K562 (cell line): ENCODE measurements at places on chromosomes 3 and 15.
A peak's percentile ranks its signal among the peaks of the same experiment; 100 is the strongest.

- DNase-seq = no peak
These were observed 93.6 kb downstream of the PLCL2 start for GRCh38 chr3:16978234-16978920.

GRCh38 chr15:57948351-57949289 lies 116.9 kb downstream of the ALDH1A2 start:
- DNase-seq = no peak

DNA sequence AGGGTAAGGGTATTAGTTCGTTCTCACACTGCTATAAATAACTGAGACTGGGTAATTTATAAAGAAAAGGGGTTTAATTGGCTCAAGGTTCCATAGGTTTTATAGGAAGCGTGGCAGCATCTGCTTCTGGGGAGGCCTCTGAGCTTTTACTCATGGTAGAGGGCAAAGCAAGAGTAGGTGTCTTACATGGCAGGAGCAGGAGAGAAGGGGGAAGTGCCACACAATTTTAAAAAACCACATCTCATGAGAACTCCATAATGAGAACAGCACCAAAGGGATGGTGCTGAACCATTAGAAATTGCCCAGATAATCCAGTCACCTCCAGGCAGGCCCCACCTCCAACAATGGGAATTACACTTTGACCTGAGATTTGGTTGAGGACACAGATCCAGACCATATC lies 12.2 kb downstream of the RNF111 start:
- no peak for DNase-seq

DNA sequence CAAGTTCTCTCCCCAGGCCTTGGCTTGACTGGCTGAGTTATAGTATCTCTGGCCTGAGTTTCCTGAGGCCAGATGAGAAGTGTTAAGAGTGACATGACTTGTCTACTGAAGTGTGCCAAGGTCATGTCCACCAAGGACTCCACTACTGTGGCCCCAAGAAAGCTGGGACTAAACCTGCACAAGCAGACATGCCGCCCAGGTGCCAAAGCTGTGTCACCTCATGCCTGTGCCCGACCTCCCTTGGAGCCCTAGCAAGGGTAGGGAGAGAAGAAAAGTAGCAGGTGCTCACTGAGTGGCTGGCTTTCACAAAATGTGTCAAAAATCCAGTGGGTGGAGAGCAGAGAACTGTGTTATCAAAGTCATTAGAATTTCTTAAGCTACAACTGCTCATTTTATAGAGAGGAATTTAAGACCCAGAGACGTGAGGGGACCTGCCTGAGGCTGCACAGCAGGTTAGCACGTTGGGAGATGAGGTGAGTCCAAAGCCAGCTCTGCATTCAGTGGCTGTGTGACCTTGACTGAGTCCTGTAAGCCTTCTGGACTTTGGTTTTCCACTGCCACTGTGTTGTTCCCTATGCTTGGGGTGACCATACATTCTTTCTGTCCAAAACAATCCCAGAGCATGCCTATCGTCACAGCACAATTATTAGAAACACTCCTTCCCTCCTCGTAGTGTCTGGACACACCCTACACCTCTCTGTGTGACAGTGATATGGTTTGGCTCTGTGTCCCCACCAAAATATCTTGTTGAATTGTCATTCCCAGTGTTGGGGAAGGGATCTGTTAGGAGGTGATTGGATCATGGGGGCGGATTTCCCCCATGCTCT lies 5.0 kb upstream of the LYSMD4 start:
- no peak for DNase-seq

GRCh38 chr3:62046326-62046725 lies 327.0 kb downstream of the FEZF2 start:
- DNase-seq = no peak

DNA sequence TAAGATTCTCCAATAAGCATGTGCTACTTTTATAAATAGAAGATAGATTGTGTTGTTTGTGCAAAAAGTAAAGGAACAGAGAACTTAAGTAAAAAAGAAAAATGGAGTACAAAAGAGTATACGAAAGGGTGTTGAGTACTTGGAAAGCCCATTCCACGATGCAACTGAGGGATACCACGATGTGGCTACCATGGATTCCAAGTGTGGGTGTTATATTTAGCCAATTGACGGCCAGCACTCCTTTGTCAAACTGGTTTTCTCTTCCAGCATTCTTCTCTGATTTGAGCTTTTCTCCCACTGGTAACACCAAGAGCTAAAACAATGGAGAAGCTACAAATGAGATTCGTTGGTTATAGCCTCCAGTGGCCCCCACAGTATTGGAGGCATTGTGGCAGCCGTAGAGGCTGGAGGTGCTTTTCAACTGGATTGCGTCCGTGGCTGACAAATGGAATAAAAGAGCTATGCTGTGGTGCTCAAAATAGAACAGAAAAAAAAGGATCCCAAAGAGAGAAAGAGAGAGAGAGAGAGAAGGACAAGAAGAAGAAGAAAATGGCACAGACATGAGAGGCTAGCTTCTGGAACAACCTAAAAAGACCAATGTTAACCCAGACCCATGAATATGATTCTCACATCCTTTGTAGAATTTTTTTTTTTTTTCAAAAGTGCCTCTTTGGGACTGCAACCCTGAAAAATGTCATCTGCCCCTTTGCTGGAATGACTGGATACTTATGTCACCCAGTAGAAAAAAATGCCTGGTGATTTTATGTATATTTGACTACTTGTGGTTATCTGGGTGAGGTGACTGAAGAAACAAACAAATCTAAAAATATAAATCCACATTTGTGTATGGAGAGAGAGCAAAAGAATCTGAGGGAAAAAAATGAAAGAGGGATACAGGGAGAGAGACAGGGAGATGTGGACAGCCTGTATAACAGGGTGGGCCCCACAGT lies 345.1 kb downstream of the RORA start:
- no peak for DNase-seq

- DNase-seq = no peak
These were observed 18.0 kb upstream of the RAD18 start for GRCh38 chr3:8981296-8981695.

DNA sequence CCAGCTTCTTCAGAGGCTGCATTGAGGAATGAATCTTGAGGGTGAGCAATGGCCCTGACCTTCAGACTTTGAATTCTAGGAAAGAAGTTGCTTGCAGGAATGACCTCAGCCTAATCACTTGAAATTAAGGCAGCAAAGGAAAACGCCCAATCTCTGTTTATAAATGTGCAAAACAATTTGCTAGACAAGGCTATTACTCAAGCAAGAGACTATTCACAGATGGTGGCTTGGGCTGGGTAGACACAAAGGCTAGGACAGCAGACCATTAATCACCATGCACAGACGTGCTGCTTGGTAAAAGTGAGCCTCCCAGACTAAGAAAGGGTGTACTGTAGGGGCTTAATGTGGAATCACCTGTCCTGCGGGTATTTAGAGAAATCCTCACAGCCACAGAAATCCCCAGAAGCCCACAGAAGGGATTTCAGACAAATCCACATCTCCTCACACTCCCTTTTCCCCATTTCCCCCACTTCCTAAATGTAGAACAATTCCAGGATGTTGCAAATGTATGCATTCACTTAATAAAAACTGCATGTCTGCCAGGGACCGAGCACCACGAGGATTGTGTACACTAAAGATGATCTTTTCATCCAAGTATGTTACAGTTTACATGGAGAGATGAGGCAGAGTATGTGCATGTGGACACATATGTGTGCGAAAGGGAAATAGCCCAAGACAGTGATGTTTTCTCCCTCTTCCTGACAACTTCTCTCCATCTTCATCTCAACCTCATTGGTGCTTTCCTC lies 259.5 kb downstream of the THSD4 start:
- no peak for DNase-seq

- no peak for DNase-seq
These were observed 15.2 kb downstream of the EIF4E3 start for GRCh38 chr3:71709908-71710511.

- no peak for DNase-seq
These were observed 11.1 kb downstream of the IGF2BP2 start for GRCh38 chr3:185813691-185814215.

GRCh38 chr3:185094697-185095096 lies 58.2 kb downstream of the C3orf70 start:
- no peak for DNase-seq

DNA sequence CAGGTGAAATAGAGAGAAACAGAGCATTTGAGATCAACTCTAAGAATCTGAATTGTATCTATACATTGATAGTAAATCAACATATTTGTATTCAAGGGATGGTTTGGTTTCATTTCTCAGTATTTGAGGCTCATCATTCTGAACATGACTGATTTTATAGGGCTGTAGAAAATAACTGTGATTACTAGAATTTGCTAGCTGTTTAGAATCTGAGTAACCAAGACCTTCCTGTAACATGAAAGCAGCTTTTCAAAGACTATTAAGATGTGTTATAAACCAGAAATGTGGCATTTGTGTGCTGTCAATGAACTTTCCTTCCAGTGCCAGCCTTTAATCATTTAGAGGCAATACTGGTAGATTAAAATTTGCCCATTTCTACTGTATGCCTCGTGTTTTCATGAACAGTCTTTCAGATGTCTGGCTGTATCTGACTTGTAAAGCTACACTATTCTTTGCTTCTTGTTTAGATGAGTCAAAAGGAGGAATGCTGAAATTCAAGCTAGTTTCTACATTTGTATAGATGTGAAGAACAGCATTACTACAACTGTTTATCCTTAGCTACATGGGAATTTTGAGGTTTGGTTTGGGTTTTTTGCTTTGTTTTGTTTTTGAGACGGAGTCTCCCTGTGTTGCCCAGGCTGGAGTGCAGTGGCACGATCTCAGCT lies 137.3 kb upstream of the BHLHE40 start:
- DNase-seq = no peak

- peak; percentile 14 for DNase-seq
These were observed 5.6 kb upstream of the FES start for GRCh38 chr15:90878660-90879059.

GRCh38 chr15:42695527-42696071 lies 41.3 kb downstream of the CDAN1 start:
- no peak for DNase-seq

- no peak for DNase-seq
These were observed 26.3 kb downstream of the DZIP1L start for GRCh38 chr3:138089091-138089490.

- DNase-seq = no peak
These were observed 12.1 kb upstream of the GATA2 start for GRCh38 chr3:128504963-128505730.

GRCh38 chr3:142586803-142587406 lies 8.4 kb upstream of the ATR start:
- DNase-seq = peak; percentile 77

GRCh38 chr3:134751831-134752230 lies 43.2 kb upstream of the EPHB1 start:
- DNase-seq = no peak

GRCh38 chr15:22903427-22903826 lies 65.0 kb downstream of the NIPA2 start:
- no peak for DNase-seq

GRCh38 chr3:5297895-5298294 lies 110.4 kb downstream of the EDEM1 start:
- DNase-seq = no peak

DNA sequence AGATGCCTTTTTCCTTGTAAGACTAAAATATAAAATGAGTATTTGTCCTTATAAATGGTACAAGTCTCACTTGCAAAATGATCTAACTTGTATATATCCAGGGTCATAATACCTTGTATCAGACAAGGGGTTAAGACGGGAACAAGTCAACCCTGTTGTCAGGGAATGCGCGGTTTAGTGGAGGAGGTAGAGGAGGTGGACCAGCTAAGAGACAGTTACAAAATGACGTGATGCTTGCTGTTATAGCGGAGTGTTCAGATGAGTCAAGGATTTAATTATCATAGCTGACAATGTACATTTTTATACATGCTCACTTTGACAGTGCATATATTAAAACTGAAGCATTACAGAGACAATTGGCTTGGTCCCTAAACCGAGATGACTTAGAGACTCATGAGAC lies 26.8 kb upstream of the KLHL25 start:
- no peak for DNase-seq

- no peak for DNase-seq
These were observed 14.8 kb downstream of the PXYLP1 start for GRCh38 chr3:141246224-141246957.

DNA sequence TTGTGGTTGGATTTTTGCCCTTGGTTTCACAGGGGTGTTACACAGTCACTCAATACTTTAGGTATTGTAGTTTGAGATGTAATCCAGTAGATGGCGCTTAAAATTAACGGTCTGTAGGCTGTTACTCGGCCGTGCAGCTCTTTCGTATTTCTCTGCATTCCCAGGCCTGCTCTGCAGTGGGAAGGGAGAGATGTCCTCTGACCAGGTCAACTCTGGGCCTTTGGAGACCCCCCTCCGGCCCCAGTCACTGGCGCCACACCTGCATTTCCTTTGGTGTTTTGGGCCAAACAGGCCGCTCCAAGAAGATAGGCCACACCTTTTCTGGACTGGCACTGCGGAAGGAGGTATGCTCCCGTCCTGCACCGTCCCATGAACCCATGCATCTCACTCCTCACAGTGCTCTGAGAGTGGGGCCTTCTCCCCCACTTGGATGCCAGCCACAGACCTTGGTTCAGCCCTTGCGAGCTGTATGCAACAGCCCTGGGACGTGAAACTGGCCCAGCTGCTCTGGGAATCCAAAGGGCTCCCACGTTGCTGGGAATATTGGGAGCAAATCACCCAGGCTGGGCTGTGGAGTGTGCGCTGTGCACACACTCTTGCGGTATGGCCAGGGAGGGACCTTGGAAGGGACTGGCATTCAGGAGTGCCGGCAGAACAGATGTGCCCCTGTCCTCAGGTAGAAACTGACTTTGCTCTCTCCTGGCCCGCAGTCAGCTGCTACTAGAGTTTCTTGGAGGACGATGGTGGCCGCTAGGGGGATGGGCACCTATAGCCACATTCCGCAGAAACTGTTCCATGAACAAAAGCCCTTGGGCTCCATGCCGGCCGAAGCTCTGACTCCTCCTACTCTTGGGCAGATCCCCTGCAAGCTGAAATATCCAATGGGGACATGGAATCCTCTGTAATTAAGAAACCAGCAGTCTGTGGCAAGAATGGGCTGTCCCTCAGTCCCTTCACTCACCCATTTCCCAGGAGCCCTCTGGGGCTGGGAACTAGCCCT lies 410.5 kb upstream of the CADM2 start:
- DNase-seq = peak; percentile 2

DNA sequence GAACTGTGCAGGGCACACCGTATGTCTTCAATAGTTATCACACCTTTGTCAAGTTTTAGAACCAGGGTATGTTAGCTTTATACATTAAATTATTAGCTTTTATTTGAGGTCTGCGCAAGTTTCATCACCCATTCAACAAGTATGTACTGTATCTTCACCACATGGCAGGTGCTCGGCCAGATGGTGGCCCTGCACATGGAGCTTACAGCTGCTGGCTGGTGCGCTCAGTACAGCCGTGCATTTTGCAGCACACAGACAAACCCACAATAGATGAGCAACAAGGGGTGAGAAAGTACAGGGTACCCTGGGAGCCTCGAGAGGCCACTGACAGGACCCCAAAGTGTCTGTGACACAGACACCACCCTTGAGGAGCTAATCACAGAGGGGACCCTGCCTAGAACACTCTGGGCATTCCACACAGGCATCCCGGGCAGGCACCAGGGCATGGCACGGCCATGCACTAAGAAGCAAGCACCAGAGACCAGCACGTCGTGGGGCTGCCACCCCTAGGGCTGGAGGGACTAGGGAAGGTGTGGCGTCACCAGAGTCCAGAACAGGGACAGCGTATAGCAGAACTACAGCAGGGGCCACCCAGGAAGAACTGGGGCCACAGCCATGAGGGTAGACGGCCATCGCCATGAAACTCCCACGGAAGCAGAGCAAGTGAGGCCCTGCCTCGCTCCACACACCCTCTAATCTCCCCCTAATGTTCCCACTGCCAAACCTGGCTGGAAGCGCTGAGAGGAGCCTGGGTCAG lies 27.4 kb downstream of the ZXDC start:
- no peak for DNase-seq
